ENCODE measurements at places on chromosomes 1 and 21.

DNA sequence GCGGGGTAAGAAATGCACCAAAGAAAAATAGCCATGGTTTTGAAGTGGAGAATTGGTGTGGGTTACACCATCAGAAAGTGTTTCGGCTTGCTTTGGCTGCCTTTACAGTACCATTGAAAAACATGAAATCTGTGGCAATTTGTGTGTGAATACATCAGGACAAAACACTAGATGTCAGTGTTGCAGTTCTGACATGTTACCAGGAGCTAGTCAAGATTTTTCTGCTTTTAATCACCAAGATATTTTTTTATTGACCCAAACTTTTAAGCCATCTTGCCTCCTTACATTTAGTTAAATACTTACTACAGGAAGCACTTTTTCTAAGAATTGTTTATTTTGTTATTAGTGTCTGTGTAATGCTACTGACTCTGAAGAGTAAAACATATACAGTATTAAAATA lies 14.3 kb downstream of the RRP15 start:
- DNase-seq, result peak; percentile 36

GRCh38 chr1:59180735-59181134 lies 116.2 kb upstream of the FGGY start:
- no peak for DNase-seq

DNA sequence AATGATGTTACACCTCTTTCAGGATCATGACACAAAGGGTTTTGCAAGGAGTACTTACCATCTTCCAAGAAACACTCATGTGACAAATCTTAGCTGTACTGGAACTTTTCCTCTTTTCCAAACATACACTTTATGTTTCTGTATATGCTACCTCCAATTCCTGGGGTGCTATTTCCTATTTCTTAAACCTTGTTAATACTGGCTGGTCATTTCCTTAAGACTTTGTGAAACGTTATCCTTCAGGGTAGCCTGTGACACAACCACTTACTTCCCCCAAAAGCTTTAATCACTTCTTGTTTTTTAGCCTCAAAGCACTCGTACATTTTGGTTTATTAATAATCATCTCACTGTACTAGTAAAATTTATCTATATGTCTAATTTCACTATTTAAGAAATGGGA lies 39.4 kb downstream of the OR10Z1 start:
- no peak for DNase-seq

- no peak for DNase-seq
Observed at GRCh38 chr1:83807231-83807630, 191.7 kb downstream of the TTLL7 start.

GRCh38 chr1:5002676-5003075 lies 348.3 kb downstream of the AJAP1 start:
- DNase-seq, result no peak

DNA sequence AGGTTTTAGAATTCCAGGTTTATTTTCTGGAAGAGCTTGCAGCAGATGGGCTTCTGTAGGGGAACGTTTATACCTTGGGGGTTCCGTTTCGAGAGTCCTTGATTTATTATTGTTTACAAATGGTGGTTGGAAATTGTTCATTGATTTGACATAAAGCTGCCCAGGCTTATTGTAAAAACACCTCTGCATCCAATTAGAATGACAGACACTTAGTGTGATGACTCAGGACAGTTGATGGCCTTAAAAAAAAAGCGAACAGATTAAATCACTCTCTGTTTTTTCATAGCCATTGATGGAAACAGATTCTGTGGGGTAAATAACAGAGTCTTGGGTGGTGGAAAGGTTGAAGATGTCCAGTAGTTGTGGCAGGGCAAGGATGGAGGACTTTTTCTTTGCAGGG lies 35.4 kb downstream of the GALNT2 start:
- DNase-seq, result no peak

- no peak for DNase-seq
Observed at GRCh38 chr1:82445132-82445531, 644.4 kb downstream of the ADGRL2 start.

DNA sequence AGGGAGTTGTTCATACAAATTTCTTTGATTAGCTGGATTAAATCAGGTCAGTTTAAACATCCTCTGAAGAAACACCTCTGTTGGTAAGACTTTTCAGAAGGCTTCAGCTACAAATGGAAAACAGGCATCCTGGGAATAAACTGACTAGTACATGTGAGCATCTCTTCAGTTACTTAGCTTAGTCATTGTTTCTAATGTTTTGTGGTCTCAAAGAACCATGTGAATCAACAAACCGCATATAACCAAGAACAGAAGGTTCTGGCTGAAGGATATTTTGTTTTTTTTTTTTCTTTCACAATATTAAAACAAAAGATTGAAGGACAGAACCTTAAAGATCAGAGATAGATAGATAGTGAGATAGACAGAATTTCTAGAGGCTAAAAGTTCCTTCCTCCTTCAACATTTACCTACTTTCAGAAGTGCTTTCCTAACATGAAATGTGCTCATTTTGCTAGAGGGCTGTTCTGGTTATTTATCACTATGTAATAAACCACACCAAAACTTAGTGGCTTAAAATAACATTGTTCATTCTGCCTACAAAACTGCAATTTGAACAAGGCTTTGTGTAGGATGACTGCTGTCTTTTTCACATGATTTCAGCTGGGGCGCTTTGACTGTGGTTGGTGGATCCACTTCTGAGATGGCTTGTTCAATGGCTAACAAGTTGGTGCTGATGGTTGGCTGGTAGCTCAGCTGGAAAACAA lies 119.8 kb upstream of the PTGFR start:
- DNase-seq, result peak; percentile 72

DNA sequence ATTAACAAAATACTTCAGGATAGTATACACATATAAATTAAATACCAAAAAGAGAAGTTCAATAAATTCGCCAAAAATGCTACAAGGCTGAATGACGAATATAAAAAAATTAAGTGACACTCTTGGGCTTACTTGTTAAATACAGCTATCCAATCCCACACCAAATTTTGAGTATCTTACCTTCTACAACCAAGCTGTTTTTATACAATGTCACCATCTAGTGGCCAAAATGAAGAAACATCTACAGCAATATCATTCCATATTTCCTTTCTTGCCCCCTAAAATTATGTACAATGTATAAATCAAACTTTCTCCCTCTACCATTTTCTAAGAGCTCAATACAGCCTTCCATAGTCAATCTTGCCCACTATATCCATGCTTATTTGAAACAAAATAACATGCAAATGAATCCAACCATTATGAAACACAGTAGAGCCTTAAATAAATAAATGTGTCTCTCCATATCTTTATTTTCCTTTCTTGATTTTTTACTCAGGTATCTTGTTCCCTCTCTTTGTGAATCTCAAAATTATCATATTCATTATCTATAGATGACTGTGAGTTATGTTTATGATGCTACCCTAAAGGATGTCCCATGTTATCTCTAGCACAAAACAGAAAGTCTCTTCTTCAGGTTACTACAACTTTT lies 86.3 kb downstream of the ACBD6 start:
- peak; percentile 5 for DNase-seq

GRCh38 chr1:31662463-31662862 lies 17.8 kb upstream of the PEF1 start:
- no peak for DNase-seq

DNA sequence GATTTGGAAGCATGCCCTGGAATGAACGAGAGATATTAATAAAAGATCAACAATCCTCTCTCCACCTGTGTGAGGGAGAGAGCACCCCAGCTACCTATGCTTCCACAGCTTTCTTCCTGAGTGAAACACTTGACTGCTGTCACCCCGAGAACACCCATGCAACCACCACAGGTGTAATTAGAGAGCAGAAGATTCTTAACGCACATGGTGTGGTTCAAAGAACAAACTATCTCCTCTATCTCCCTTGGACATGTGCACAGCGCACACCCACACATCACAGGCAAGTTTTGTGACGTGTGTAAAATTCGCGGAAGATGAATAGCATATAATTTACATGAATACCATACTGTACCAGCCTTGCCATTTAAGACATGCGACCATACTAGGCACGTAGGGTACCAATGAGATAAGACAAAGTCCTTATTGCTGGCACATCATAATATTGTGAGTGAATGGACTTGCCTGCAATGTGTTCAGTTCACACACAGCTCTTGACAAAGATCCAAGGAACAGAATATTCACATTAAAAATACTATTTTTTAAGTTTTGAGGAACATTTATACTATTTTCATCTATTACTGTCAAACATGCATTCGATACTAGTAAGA lies 11.6 kb downstream of the ERRFI1 start:
- DNase-seq, result no peak

DNA sequence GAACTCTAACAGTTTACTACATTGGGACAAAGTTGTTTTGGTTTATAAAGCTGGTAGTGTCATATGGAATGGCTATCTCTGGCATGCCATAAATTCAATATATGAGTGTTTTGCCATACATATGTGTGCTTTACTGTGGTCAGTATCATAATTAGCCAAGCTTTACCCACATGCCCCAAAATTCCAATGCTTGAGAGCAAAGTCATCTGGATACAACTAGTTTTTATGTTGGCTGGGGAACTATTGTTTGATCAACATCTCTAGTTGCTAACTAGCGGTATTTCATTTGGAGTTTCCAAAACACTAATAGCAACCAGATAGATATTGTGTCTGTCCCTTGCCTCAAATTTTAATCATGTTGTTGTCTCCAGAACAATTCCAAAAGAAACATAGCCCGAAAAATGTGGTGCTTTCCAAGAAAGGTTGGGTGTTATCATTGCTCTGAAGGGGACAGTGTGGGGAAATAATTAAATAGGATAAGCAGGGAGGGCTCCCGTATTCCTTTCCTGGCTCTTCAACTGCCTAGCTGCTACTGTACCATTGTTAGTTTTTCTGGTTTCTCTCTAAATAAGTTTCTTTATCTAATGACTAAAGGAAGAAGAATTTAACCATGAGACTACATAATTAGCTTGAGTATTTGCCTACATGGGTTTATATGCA lies 136.1 kb downstream of the TGFB2 start:
- DNase-seq, result no peak

DNA sequence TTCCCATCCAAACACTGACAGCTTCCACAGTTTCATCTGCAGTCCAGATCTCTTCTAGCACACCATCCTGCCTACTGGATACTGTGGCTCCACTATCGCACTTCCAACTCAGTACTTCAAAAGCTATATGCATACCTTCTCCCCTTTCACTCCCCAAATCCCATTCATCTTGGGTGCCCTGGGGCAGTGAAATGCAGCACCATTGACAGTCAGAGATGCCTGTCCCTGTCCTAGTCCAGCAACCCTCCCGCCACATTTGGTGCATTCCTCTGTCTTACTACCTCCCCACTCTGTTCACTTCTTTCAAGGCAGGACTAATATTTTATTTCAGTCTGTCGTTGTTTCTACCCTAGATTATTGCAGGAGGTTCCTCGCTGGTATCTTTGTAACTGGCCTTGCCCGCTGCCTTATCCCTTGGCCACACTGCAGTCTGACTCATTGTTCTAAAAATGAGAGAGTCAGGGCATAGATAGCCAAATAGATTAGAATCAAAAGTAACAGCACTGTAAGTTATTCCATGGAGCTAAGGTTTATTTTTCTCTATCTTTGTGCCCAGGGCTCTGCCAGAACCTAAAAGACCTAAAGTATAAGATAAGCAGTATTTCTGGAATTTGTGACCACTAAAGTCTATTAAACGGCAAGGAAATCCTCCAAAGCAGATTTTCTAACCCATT lies 96.7 kb downstream of the ESRRG start:
- DNase-seq, result no peak

DNA sequence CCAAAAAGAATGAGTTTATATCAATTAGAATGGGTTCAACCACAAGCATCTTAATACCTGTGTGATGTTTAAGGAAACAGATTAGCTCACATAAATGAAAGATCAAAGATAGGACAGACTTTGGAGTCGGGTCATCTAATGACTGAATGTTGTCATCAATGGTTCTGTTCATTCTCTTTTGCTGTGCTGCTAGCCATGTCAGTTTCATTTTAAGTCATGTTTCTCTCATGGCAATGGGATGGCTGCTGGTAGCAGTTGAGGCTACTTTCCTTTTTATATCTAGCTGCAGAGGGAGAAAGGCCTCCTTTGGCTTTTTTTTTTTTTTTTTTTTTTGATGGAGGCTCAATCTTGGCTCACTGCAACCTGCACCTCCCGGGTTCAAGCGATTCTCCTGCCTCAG lies 86.9 kb upstream of the SPAG17 start:
- DNase-seq, result no peak

- DNase-seq, result no peak
Observed at GRCh38 chr1:226233293-226233692, 9.8 kb downstream of the MIXL1 start.

GRCh38 chr1:47784497-47784822 lies 212.7 kb downstream of the TRABD2B start:
- no peak for DNase-seq

DNA sequence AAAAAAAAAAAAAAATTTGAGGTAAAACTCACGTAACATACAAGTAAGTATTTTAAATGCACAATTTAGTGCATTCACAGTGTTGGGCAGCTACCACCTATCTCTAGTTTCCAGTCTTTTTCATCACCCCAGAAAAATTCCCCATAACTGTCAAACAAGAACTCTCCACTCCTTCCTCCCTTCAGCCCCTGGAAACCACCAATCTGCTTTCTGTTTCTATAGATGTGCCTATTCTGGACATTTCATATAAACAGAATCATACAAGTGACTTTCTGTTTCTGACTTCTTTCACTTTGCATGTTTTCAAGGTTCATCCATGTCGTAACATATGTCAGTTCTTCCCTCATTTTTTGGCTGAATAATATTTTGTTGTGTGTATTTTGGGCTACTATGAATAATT lies 24.9 kb upstream of the ETS2 start:
- DNase-seq, result no peak

DNA sequence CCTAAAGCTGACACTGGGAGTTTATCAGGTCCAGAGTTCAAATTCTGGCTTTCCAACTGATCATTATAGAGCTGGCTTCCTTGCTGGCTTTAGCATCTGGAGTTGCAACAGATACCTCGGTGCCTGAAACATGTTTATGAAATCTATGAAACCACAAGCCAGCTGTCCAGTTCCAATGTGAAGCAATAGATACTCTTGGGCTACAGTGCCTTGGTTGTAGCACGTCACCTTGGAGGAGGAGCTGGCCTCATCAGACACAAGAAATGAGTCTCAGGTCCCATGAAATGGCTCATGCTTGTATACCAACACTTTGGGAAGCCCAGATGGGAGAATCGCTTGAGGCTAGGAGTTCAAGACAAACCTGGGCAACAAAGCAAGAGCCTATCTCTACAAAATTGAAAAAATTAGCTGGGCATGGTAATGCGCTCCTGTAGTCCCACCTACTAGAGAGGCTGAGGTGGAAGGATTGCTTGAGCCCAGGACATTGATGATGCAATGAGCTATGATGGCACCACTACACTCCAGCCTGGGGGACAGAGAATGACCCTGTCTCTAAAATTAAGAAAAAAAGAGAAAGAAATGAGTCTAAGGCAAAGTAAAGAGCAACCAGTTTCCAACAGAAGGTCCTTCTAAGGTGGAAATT lies 132.5 kb upstream of the ZNF648 start:
- DNase-seq, result peak; percentile 95

GRCh38 chr1:61387829-61388228 lies 305.5 kb downstream of the NFIA start:
- DNase-seq, result no peak

GRCh38 chr1:236142253-236143103 lies at the start of gene GPR137B:
Gene GPR137B (plus strand): TSS chr1:236142539. CDS start chr1:236142623, 84 bp downstream.
- peak; percentile 50 for DNase-seq
